ENCODE measurements at places on chromosomes 2 and 18.

GRCh38 chr2:109607766-109608165 is 6.0 kb downstream of the SEPTIN10 start:
- no peak for DNase-seq

- no peak for DNase-seq
Measured at GRCh38 chr2:201933792-201934237, 99.8 kb upstream of the FZD7 start.

DNA sequence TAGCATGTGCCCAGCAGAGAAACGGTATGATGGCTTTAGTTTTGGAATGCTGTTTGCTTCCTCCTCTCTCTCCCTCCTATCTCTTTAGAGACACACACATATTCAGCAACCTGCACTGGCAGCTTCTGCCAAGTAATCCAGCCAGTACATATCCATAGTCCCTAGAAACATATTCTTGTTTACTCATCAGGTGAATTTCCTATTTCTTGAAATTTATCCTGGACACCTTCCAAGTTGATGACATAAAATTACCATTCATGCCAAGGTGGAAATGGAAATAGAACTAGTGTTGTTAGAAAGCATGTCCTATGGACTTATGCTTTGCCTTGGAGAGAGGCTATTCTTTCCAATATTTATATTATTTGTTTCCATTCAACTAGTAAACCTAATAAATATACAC is 50.9 kb upstream of the RGPD4 start:
- DNase-seq, result no peak

DNA sequence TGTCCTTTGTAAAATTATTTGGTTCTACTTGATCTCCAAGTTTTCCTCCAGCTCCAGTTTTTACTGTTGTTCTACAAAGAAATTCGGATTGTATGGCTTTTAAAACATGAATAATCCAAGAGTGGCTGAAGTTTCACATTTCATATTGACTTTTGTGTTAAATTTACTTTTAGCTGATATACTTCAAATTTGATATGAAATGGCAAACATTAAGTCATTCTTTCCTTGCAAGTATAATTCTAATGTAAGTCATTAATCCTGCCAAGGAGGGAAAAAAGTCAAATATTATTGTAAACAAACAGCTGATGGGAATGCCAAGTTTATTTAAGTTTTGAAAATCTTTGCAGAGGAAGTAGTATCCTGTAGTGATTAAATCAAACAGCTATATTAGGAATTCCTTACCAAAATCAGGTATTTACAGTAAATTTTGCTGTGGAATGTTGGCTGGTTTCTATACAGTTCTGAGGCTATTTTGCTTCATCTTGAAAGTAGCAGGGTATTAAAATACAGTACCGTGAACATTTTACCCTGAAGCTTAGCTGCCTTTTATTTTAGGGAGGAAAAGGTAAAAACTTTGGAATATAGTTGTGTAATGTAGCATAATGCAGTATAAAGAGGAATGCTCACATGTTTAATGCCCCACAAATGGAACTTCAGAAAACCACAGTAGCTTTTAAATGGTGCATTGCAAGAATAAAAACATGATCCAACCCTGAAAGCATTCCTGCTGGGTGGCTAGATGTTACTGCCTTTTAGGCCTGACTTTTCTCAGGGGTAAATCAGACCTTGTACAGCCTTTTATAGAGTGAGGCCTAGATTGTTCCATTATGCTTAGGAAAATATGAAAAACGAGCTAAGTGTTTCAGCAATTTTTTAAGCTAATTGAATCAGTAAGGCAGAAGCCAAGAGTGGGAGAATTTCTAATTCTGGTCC is 62.7 kb upstream of the NT5C1B start:
- no peak for DNase-seq

DNA sequence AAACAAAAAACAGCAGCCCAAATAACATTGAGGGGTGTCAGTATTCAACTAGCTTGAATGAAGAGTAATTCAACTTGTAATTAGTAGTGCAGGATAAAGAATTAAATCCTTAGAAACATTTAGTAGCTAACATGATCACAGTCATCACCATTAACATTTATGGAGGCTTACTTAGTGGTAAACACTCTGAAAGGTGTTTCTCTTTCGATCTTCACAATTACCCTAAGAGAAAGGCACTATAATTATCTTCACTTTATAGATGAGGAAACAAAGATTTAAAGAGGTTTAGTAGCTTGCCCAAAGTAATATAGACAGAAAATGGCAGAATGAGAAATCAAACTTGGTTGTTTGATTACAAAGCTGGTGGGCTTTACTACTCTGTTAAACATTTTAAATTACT is 81.5 kb downstream of the GAREM1 start:
- DNase-seq, result no peak

- DNase-seq, result no peak
Measured at GRCh38 chr2:13560322-13560721, 843.6 kb downstream of the TRIB2 start.

DNA sequence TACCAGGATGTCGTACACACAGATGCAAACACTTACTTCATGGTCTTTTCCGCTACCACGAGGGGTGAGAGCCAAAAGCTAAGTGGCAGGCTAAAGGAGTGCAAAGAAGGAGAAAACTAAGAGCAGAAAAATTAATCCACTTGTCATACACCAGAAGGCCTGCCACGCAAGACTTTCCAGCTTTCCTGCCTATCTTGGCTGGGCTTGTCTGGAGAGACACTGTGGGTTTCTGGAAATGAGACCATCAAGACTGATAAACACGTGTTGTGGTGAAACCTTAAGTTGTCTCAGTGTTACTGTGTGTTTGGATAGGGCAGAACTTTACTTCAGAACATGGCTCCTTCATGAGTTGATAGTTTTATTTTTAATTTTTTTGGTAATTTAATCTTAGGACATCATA is 175.6 kb downstream of the FMNL2 start:
- no peak for DNase-seq

DNA sequence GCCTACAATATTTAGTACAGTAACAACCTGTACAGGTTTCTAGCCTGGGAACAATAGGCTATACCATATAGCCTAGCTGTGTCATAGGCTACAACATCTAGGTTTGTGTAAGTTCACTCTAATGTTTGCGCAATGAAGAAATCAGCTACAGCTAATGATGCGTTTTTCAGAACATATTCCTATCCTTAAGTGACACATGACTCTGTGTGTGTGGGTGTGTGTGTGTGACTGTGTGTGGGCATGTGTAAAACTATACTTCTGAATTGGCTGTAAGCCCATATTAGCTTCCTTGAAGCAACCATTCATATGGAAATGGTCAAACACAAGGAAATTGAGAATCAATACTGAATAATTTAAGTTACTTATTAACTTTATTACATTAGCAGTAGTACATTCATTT is 120.8 kb upstream of the SULT1C3 start:
- DNase-seq, result no peak

DNA sequence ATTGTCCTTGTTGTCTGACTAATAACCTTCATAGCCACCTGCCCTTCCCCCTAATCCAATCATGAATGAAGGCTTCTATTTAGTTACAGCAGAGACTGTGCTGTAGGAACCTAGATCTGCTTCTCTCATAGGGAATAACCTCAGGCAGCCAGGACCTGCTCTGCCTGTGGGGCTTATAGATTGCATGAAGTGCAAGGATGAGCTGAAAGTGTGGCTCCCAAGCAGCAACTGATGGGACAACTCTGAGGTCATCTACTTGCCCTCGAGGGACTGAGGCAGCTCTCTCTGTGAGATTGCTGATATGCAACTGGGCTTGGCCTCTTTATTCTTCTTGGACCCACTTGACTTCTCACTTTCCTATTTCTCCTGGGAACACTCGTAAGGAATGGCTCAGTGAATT is 23.8 kb upstream of the SLC38A11 start:
- no peak for DNase-seq

GRCh38 chr2:220628252-220628651 is 943.9 kb downstream of the EPHA4 start:
- no peak for DNase-seq

DNA sequence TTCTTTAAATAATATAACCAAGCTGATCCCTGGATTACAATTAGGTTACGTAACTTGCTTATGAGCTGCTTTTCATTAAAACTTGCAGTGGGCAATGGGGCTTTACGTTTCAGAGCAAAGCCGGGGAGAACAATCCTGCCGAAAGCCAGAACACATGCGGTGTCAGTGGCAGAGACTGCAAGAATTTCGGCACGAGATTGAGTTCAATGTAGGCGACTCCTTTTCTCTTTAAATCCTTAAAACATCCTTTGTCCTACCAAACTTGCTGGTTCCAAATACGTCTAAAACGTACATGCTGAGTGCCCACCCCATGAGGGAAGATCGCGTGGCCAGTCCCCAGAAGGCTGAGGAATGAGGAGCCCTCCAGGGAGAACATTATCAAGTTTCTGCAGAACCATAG is 36.8 kb upstream of the NCOA1 start:
- no peak for DNase-seq

GRCh38 chr2:158890296-158890905 is 78.0 kb upstream of the TANC1 start:
- DNase-seq, result no peak

DNA sequence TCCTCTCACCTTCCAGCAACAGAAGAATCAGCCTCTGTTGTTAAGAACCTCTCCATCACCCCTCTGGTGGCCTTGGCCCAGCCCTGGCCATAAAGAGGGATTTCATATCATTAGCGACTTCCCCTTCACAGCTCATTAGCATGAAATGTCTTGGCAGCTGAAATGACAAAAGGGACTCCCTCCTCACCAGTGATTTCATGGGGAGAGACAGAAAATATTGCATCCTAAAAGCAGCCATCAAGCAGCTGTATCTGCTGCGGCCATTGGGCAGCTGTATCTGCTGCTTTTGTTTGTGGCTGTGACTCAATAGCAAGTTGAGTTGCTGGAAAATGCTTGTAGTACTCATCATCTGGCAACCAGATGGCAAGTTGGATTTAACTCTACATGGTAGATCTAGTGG is 105.9 kb upstream of the RMDN2 start:
- DNase-seq, result no peak

DNA sequence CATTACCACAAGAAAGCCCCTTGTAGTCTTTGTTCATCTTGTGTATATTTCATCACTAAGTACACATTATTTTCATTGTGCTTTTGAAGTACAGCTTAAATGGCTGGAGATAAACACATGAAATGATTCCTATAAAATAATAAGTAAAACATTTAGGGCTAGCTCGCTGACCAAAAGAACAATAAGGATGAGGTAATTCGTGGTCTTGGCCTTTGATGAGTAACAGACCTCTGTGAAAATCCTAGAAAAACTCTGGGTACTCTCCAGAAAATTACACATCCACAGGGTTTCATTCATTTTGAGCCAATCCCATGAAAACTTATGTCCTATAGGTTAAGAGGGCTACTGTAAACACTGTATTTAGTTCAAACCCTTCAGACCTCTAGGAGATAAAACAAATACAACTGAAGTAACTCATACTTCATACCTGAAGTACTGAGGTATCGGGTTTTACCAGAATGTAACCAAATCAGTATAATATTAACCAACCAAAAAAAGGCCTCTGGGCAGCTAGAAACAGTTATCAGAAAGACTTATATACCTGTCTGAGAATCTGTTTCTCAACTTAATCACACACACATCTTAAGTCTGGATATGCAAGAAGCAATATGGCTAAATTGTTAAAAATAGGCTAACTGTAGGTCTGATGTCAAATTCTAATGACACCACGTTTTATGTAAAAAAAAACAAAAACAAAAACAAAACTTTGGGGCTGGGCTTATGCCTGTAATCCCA is 31.0 kb downstream of the CFAP36 start:
- DNase-seq, result no peak

GRCh38 chr2:240597419-240598181 is 11.1 kb downstream of the CAPN10 start:
- no peak for DNase-seq

Measured in iPS DF 6.9 (cell line).